D341Med (cell line): ENCODE measurements at places on chromosomes 4 and X.

- no peak for DNase-seq
Measured at GRCh38 chrX:10986616-10987015, 124.5 kb upstream of the HCCS start.

DNA sequence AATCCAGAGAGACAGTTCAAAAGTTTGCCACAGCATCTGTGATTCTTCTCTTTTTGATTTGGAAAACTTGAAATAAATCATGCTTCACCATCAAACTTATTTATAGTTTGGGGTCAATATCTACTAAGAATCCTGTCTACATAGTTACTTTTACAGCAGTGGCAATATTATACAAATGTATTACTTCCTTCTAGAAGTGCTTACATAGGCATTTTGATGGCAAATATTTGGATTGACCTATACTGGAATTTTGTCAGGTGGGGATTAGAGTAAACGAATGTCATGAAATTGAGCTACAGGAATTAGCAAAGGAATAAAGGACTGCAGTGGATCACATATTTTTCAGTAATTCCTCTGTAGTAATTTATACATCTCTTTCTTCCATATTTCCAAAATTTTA lies 1885.5 kb upstream of the ADGRL3 start:
- no peak for DNase-seq

GRCh38 chr4:21757248-21757647 lies 191.3 kb downstream of the KCNIP4 start:
- no peak for DNase-seq

GRCh38 chr4:87819281-87819919 lies 13.4 kb upstream of the MEPE start:
- no peak for DNase-seq

DNA sequence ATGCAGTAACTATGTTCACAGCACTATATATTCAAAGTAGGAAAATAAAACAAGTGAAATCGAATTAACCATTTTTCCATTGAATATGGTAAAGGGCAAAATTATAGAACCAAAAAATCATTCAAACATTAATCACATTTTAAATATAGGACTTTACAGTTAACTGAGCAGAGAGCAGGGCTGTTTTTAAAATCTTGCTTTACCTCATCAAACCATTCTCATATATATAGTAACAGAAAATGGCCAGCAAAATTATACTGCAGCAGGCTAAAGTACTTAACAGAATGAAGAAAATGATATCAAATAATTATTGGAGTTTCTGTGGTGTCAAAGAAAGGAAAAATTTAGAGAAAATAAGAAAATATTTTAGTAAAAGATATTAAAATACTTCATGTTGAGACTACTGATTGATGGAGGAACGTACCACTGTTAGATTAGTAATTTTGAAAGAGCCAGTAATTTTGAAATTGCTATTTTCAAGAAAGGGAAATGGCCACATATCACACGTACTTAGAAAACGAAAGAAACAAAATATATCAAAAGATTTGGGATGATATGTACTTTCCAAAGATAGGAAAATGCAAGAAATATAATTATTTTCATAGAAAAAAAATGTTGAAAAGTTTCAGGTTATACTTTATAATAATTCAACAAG lies 813.7 kb downstream of the DMD start:
- DNase-seq: no peak

- DNase-seq: no peak
Measured at GRCh38 chrX:97995834-97996233, 1112.1 kb downstream of the RPA4 start.

GRCh38 chr4:123170843-123171242 lies 225.8 kb upstream of the SPRY1 start:
- DNase-seq: no peak

DNA sequence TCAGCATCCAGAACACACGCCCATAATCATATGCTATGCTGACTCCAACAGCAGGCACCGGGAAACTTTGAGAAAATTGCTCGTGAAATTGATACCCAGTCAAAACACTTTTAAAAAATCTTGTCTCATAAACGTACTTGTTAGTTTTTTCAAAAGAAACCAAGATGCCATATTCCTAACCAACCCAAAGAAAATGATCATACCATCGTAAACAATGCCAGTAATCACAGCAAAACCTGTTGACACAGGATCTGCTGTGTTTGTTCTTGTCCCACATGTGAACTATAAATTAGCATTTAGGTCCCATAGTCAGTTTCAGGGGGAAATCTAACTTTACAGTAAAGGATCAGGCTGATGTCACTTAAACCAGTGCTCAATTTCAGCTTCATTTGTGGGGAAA lies 23.0 kb downstream of the PRSS12 start:
- DNase-seq: no peak

GRCh38 chr4:156295676-156296195 lies 342.1 kb upstream of the CTSO start:
- no peak for DNase-seq

- DNase-seq: no peak
Measured at GRCh38 chr4:145351922-145352321, 129.7 kb upstream of the SMAD1 start.

DNA sequence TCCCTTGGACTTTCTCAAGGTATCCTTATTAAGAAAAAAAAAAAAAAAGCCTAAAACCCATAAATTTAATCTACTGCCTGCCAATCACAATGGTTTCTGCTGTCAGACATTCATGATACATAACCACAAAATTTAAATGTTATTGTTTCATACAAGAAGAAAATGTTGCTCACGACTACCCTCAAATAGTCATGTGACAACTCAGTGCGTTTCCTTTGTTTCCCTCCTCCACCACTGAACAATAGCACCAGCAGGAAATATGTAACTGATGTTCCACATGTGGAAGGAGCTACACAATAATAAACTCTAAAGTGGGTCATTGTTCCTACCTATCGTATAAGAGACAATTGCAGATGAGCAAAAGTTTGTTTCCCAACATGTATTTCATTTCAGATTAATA lies 244.1 kb upstream of the EDNRA start:
- no peak for DNase-seq

- DNase-seq: no peak
Measured at GRCh38 chrX:51334276-51334675, 1.7 kb downstream of the NUDT10 start.

- DNase-seq: no peak
Measured at GRCh38 chr4:5931526-5931925, 38.6 kb upstream of the CRMP1 start.

GRCh38 chr4:31455612-31456011 lies 735.4 kb downstream of the PCDH7 start:
- DNase-seq: no peak

GRCh38 chrX:71935476-71935875 lies 24.8 kb downstream of the NHSL2 start:
- no peak for DNase-seq

GRCh38 chr4:188958346-188958745 lies 819.1 kb downstream of the TRIML1 start:
- DNase-seq: no peak

DNA sequence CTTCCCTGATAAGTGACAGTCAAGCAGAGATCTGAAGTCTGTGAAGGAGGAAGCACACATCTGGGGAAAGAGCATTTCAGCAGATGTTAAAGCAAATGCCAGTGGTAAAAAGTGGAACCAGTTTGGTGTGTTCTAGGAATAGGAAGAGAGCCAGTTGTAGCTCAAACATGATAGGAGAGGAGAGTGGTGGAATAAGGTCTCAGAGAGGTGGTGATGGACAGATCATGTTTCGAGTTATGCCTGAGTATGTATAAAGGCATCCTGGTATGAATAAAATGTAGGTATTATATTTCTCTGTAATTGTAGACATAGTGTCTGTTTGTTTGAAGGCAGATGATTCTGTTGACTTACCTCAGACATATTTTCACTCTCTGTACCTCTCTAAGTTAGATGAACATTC lies 89.1 kb downstream of the LARP7 start:
- no peak for DNase-seq

- DNase-seq: no peak
Measured at GRCh38 chr4:169397762-169398161, 127.0 kb upstream of the SH3RF1 start.

- DNase-seq: peak; percentile 44
Measured at GRCh38 chr4:70183168-70183939, 12.2 kb upstream of the ODAM start.

DNA sequence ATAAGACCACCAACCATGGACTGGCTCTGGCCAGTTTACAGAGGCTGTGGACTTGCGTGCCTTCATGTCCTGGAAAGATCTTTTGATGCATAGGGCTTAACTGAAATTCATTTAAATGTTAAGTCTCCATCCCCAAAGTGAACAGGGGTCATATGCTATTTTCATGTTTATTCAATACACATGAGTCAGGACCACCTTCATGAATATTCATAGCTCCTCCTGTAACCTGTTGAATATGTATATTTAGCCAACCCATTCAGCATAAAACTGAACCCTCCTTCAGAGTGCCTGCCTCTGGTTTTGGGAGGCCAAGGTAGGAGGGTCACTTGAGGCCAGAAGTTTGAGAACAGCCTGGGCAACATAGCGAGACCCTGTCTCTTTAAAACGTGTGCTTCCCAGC lies 7.1 kb downstream of the CTPS2 start:
- DNase-seq: no peak

DNA sequence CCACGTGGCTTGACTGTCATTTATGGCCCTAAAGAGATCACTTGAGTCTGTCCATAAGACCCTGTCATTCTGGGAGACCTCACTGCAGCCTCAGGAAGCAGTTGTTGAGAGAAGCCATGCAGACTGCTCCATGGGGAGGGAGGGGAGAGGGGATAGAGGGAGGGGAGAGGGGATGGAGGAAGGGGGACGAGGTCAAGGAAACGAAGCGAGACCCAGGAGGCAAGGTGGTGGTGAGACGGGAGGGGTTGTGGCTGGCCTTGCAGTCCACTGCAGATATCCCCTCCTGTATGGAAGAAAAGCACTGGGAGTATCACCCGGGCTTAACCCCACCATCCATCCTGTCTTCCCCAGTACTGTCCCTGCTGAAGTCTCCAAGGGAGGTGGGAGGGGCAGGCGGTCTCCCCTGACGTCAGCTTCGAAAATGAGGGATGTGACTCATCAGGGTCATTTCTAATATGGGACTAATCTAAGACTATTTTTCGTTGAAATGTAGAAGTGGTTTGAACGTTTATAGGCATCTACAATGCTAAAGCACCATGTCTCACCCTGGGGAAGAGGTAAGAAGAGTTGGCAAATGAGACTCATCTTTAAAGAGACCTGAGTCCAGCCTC lies 5.6 kb downstream of the TMEM255A start:
- no peak for DNase-seq

DNA sequence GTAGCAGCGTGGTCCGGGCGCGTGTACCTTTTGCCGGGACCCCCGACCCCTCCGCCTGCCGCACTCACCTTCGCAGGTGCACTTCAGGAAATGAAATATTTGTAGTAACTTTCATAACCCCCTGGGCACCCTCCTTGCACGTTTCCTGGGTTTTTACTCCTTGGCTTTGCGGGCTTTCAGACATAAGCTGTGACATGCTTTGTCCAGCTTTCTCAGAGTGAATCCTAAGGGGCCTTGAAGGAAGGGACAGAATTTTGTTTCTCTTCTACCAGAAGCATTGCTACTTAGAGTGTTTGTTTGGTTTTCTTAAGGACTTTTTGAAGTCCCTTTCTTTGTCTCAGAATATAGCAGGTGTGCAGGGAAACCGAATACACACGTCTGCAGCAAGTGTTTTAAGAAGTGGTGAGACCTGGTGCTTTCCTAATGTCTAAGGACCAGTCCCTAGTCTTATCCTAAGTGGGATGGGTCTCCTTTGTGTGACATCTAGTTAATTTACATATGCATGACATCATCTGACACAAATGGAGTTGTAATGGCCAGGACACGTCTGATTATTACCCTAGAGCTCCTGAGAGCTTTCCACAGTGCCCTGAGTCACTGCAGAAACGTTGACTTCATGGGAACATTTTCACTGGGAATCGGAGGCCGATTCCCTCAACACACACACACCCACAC lies 1.3 kb downstream of the FAM149A start:
- DNase-seq: no peak

DNA sequence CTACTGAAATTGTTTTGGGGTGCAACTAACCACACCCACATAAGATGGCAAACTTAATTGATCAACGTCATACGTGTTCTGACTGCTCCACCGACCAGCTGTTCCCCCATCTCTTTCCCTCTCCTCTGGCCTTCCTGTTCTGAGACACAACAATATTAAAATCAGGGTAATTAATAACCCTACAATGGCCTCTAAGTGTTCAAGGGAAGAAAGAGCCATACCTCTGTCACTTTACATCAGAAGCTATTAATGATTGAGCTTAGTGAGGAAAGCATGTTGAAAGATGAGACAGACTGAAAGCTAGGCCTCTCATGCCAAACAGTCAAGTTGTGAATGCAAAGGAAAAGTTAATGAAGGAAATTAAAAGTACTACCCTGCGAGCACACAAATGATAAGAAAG lies 173.9 kb upstream of the FTHL17 start:
- DNase-seq: no peak

DNA sequence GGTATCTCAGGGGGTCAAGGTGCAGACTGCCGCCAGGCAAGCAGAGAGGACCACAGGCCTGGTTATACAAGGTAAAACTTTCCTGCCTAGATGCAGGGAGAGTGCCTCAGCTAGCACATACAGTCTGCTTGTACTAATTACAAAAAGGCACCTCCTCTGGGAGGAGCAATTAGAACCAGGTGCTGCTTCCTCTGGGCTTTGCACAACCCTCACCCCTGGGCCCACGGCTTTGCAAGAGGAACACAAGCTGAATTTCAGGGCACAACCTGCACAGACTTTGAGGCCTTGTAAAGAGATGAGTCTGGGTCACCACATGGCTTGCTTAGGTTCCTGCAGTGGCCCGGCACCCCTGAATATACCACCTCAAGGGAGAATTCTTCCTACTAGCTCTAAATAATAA lies 9.2 kb upstream of the CITED1 start:
- DNase-seq: no peak

DNA sequence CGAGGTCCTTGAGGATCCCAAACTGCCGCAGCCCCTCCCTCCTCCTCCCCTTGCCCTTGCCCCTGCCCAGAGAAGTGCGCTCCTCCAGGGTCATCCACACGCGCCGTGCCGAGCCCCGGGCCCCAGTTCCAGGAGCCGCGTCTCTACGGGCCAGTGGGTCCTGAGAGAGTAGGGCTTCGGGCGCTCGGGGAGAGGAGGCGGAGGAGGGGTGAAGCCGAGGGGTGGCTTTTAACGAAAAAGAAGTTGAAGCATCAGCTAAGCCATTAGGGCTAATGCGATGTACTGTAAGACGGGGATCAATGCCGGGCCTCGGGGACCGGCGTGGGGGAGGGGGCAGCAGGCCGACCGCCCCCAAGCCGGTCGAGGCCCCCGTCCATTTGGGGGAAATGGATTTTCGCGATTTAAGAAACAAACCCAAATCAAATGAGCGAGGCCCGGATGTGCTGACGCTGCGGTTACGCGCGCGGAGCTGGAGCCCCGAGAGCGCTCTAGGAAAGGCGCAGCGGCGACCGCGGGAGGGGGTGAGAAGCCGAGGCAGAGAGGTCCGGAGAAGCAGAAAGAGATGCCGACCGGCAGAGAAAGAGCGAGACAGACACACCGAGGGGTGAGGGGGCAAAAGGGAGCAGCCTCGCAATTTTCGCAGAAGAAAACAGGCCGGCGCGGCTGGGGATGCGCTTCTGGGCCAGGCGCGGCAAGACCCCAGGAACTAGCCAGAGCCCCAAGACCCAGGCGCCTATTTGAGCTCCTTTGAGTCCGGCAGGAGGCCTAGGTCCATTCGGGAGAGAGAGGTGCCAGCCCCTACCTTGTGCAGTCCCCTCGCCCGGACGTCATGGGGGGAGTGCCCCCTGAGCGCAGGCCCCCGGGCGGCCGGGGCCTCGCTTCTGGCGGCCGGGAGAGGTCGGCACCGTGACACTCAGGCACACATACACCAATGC lies 13.6 kb downstream of the HMX1 start:
- no peak for DNase-seq

GRCh38 chr4:33029976-33030375 lies 2309.8 kb downstream of the PCDH7 start:
- DNase-seq: no peak

- DNase-seq: no peak
Measured at GRCh38 chr4:147029296-147029695, 83.6 kb upstream of the TTC29 start.
